ENCODE measurements at places on chromosomes 16 and 17.
A peak's percentile ranks its signal among the peaks of the same experiment; 100 is the strongest.

DNA sequence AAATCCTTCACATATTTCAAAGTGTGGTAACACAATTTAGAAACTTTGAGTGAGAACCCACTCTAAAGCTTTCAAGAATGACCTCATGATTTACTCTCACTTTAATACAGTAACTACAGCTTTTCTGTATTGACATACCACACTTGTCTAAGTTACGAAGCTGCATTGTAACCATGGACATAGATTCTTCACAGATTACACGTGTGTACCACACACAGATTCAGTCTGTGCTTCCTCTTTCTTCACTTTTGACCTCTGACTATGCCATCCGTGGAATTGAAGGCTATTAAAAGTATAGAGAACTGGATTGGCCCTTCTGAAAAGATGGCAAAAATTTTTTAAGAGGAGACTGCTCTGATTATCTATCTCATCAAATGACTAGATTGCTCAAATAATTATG, 172.7 kb downstream of the TANC2 start:
- DNase-seq, result no peak

DNA sequence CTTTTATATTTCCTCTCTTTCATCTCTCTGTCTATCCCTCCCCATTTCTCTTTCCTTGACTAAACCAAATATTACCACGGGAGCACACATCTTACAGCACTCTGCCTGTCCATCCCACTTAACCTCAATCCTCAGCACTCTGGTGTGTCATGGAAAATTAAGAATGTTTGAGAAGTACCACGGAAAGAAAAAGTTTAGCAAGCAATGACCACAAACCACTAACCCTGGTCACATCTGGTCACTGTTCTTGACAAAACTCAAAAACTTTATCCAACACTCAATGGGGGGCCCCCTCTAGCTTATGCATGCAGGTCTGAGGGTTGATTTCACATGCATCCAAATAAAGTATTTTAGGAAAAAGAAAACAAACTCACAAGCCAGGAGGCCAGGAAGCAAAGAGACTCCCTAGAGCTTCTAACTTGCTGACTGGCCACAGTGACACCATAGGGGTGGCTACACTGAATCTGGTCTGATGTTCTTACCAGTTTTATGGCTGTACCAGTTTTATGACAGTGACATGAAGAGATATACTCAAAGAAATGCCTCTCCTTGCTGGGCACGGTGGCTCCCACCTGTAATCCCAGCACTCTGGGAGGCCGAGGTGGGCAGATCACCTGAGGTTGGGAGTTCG, 229.2 kb downstream of the STX8 start:
- DNase-seq, result no peak

DNA sequence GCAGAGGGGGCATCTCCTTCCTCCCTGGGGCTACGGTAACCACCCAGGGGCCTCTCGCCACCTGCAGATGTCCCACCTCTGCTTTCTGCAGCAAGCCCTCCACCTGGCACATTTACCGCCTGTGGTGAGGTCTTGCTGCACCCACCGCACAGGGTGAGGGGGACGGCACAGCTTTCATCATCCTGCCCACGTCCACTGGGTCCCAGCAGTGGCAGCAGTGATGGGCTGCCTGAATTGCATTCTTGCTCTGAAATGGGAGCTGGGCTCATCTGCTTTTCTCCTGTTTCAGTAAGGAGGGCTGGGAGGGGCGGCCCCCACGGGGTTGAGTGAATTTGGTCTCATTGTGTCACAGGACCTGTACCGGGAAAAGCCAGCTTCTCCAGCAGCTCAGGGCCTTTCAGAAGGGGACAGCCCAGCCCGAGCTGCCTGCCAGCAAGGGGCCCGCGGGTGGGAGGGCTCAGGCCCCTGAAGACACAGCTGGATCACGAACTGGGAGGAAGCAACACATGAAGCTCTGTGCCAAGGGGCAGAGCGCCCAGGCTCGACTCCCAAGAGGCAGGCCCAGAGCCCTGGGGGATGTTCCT, 12.7 kb downstream of the DNAAF8 start:
- DNase-seq, result no peak

DNA sequence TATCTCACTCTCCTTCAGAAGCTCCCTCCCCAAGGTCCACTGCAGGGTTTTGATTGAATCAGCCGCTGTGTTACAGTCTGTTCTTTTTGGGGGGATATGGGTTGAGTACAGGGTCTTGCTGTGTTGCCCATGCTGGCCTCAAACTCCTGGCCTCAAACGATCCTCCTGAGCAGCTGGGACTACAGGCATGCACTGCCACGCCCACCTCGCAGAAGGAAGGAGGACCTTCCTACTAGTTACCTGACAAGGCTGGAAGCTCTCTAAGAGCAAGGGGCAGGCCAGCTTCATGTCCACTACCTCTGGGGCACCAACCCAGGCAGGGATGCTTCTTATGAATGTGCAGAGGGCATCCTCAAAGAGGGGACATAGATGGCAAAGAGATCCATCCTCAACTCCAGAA, 1.9 kb upstream of the MMP28 start:
- DNase-seq, result no peak

DNA sequence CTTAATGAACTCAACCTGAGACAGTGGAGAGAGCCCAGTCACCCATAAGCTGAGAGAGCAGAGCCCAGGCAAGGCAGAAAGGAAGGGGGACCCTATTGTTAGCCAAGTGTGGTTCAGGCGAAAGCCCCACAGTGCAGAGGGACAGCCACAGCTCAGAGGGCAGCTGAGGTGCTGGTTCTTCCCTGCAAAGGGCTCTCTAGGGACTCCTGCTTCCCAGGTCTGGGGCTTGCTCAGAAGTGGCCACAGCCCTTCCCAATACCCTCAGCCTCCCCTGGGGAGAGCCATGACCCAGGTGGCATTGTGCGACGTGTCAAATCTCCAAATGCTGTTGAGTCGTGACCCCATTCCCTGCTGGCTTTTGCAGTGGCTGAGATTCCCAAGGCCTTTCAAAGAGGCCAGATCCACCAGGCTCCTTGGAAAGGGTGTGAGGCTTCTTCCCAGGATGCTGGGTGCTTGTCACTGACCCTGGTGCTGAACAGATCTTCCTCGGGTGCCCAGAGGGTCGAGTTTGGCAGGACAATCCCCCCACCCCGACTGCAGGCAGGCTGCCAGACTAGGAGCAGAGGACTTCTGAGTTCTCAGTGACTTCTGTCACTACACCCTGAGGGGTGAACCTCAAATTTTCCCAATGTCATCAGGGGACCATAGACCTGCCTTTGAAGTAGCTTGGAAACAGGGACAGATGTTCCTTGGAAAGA, 2.5 kb upstream of the CCL17 start:
- DNase-seq, result no peak

DNA sequence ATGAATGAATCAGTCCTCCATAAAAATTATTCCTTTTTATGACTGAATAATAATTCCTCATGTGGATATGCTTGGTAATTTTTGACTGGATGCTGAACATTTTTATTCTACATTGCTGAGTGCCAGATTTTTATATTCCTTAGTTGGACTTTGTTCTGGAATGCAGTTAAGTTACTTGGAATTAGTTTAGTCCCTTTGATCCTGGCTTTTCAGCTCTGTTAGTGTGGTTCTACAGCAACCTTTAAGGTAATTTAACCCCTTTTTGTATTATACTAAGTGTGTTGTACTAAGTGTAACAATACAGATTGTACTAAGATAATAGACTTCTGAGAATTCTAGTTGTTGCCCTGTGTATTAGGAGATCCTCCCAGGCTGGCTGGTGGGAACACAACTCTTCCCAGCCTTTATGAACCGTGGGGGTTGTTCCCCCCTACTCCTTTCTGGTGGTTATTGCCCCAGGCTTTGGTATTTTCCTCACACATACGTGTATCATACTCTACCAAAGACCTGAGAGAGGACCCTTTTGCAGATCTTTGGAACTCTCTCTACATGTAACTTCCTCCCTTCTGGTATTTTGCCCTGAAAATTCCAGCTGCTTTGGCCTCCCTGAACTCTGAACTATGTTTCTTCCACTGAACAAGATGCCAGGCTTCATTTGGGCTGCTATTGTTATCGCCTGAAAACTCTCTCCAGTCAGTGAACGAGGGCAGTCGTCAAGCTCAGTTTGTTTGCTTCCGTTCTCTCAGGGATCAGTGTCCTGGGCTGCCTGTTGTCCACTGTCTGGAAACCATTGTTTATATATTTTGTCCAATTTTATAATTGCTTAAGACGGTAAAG, 30.5 kb downstream of the TANGO6 start:
- no peak for DNase-seq

GRCh38 chr16:12110361-12111107, 134.0 kb downstream of the SNX29 start:
- no peak for DNase-seq

DNA sequence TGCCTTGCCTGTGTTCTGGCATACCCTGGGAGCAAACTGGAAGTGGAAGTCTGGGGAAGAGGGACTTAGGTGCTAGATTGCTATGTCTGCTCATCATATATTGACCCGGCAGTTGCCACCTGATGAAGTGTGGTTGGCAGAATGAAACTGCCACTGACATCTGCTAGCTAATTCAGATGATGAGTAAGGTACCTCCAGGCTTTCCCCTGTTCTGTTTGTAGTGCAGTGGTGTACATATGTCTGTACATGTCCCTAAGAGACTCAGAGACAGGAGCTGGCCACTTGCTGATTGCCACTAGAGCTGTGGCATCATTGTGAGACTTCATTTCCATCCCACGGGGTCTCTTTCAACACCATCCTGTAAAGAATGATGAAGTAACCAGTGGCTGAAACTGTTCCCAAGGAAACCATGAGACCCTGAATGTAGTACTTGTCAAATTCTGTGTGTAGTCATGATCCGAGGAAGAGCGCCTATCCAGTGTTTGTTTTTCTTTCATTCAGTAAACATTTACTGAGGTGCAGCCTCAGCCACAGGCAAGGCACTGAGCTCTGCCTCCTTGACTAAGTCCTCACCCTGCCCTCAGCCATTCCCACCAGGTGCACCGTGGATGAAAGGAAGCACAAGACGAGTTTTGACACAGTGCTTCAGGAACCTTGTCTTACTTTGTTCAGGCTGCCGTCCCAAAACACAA, 13.2 kb downstream of the CLUAP1 start:
- no peak for DNase-seq

DNA sequence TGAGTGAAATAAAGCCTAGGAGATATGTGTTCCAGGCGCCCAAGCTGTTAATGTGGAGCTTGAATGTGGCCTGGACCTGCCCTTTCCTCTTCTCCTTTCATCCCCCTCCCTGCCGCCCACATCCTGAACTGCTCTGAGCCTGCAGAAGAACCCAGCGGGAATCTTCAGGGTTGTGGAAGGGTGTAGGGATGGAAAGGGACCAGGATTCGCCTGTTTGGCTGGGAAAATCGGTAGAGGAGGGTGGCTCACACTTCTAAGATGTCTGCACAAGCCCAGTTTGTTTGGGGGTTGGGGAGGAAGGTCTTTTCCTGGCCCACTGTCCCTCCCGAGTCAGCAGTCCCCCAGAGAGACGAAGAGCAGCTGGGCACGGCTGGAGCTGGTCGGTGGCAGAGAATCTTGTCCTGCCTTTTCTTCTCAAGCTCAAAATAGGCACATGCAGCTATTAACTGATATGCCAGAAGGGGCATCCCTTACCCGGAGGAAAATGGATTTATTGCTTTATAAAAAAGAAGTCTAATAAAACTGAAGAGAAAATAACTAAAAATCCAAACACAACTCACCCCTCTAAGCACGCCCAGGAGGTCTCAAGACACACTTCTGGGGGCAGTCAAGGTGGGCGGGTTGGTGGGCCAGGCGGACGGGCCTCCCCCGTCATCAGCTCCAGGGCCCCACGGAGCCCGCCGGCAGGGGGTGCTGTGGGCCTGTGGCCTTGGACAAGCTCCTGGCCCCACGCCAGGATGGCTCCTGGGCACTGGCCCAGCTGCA, 11.5 kb upstream of the PITPNA start:
- peak; percentile 85 for DNase-seq

DNA sequence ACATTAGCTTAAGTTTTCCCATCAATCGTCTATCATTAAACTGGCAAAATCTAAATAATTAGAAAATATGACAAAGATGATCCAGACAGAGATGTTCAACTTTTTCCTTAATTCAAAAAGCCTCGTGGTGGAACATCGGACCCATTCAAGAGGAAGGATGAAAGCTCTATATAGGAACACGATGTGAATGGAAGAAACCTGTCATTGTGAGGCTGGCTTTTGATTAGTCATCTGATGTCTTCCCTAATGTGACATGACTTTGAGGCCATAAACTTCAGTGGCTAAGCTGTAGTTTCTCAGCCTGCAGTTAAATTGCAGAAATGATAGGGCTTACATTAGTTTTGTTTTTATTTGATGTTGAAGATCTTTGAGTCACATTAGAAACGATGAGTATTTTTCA, 1.0 kb downstream of the AMZ2 start:
- no peak for DNase-seq

- no peak for DNase-seq
Observed at GRCh38 chr16:7270823-7271222, 61.8 kb upstream of the RBFOX1 start.

GRCh38 chr17:48628649-48629410, 2.7 kb upstream of the HOXB9 start:
- DNase-seq, result no peak

- DNase-seq, result no peak
Observed at GRCh38 chr17:66920950-66921349, 43.6 kb upstream of the CACNG4 start.

DNA sequence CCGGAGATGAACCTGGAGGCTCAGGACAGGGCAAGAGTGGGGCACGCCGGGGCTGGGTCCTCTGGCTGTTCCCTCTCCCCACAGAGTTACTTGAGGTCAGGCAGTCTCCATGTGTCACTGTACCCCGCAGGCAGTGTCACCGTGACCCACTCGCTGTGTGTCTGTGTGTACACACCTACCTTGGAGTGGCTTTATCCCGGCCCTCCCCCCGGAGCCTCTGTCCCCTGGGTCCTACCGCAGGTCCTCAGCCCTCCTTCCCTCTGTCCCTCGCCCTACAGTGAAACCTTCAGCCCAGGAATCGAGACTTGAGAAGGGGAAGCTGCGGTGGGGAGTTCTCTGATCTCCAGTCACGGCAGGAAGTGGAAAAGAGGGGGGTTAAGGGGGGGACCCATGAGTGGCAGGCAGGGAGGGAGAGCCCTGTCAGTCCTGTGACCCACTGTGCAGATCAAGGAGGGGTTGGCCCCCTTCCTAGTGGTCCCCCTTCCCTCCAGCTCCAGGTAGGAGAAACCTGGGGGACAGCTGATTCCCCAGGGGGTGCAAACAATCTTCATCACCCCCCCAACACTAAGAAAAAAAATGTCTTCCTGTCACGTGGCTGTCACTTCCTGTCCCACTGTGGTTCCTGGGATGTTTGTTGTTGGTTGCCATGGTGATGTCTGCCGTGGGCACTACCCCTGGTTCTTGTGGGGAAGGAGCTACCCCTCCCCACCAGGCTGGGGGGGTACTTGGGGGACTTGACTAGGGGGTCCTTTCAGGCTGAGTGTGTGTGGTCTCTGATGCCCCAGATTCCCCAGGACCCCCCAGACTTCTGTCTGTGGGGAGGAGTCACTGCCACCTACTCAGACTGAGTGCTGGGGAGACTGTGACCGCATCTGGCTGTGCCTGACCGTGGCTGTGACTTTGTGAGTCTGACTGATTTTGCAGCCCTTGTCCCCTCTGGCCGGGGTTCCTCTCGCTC, 13.7 kb downstream of the RARA start:
- peak; percentile 82 for DNase-seq

DNA sequence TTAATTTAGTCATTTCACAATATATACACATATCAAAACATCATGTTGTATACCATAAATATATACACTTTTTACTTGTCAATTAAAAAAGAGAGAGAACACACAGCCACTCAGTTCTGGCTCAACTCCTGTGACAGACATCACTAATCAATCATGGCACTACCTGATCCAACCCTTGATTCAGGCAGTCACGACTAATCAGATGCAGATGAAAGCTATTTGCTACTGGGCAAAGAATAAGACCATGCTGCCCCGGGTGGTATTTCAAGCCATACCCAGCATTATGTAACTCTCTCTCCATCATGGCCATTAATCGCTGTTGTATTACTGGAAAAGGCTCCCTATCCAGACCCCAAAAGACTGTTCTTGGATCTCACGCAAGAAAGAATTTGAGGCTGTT, 345.7 kb downstream of the HAPSTR1 start:
- DNase-seq, result no peak
